ENCODE measurements at places on chromosomes 5 and 9.

GRCh38 chr5:34791761-34792244 lies 47.2 kb upstream of the TTC23L start:
- no peak for DNase-seq

GRCh38 chr5:3590161-3590966 lies 5.3 kb upstream of the IRX1 start:
- DNase-seq, result no peak

GRCh38 chr5:137412136-137412535 lies 87.0 kb downstream of the SPOCK1 start:
- no peak for DNase-seq

DNA sequence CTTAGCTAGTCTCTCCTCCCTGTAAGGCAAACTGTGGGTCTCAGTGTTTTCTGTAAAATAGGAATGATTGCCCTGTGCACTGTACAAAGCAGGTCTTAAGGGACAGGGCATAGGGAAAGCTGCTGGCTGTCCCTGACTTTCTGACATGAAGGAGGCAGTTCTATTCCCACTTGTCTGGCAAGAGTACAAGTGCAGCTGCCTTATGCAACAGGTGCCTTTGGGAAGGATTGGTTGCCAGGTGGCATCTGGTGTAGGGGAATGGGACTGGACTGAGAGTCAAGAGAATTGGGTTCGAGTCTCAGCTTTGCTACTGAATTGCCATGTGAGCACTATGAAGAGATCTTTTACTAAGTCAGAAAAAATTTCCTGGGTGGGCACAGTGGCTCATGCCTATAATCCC lies 10.0 kb downstream of the BSPRY start:
- DNase-seq, result no peak

- DNase-seq, result no peak
Observed at GRCh38 chr5:30405821-30406220, 787.7 kb upstream of the CDH6 start.

Data from RWPE2 (cell line).